Bone marrow (tissue), 2 donors: ENCODE measurements at places on chromosomes 6 and 20.

DNA sequence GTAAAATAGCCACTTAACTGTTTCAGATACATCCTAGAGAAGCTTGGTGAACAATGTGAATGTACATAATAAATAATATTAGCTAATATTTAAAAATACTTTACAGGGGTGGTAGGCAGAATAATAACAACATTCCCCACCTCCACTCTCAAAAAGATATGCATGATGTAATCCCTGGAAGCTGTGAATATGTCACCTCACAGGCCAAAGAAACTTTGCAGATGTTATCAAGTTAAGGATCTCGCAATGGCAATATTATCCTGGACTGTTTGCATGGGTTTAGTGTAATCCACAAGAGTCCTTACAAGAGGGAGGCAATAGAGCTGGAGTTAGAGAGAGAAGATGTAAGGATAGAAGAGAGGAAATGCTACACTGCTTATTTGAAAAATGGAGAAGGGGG lies 7.0 kb upstream of the PTPRK start:
- no peak for DNase-seq

GRCh38 chr6:108714766-108715414 lies 133.3 kb upstream of the ARMC2 start:
- no peak for DNase-seq

DNA sequence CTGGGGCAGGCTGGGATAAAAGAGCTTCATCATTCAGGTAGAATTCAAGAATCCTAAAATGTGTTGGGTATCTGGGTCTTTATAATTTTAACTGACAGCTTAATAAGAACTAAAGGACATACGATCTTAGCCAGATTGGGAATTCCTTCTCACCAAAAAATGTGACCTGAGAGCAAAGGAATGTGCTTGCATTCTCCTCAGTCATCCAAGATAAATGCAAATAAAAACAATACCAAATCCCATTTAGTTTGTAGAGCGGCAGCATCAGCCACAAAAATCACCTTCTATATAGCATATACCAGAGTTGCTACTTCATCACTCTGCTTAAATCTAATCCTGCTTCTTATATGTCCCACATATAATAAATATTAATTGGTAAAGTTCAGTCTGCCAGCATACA lies 16.9 kb downstream of the USP49 start:
- DNase-seq = no peak

DNA sequence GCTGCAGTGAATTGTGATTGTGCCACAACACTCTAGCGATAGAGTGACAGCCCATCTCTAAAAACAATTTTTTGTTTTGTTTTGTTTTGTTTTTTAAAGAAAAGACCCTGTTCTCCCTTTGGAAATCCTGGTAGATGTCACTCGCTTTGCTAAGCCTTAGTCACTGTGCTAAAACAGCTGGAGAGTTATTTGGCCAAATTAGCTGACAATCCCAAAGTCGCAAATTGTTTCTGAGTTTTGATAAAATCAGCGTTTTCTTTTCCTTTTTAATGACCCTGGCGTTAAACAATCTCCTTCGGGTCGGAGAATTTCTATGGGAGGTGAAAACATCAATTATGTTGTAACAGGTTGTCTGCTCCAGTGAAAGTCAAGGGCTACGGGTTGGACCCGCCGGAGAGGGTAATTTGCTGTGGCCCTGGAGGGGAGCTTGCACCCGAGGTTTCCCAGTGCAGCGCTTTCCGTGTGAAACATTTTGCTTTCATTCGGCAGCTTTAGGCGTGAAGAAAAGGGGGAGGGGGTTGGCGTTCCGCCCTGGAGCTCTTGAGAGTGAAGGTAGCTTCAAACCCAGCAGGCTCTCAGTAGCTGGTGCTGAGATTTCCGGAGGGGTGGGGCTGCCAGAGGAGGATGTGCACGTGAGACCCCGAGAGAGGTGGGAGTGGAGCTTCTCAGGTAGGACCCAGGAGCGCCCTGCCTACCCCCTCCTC lies 296.6 kb downstream of the PHACTR1 start:
- DNase-seq = no peak

DNA sequence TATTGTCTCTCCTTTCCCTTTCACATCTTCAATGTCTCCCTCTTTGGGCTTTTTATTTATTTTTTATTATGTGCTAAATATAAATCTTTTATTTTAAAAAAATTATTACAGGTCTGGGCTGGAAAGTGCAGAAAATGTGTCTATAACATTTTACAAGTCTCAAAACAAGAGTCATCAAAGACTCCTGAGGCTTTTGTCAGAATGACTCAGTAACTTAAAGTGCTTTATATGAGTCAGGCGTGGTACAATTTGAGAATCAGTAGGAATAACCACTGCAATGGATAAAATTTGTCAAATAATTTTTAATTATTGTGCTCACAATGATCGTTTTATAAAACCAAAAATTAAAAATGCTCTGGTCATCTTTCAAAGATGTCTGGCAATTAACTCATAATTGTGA lies 193.9 kb downstream of the MMUT start:
- no peak for DNase-seq

- DNase-seq = no peak
These were observed 37.8 kb downstream of the PPP1R16B start for GRCh38 chr20:38843346-38843745.

DNA sequence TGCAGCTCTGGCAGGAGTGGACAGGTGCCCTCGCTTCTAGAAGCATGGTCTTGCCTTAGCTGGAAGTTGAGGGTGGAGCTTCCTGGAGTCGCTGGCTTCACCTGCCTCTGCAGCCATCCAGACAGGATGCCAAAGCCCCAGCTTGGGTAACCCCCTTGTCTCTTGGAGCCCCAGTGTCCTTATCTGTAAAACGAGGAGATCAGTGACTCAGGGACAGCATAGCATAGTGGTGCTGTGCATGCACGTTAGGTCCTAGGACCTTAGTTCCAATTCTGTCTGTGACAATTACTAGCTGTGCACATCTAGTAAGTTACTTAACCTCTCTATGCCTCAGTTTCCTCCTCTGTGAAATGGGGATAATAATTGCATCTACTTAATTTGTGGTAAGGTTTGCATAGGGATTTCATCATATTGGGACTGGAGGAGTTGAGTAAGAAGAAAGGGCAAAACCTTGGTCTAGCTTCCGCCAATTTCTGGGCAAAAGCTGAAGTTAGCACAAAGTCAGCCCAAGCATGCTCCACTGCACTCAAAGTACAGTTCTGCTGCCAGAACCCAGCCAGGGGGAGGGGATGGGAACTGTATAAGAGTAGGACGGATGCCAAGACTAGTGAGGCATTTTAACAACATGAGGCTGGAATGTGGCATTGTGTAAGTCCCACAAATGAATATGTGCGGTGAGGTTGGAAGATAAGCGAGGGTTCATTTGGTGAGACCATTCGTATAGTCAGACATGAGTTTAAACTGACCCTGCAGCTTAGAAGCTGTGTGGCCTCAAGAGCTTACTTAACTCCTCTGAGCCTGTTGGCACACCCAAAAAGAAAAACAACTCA lies 24.5 kb downstream of the TOX2 start:
- DNase-seq = no peak
